ENCODE measurements at places on chromosomes 6 and 20.

GRCh38 chr20:31979713-31980426, 11.9 kb downstream of the XKR7 start:
- no peaks in the 10 kb centered on the region for H3K4me1 ChIP-seq
- H3K36me3 ChIP-seq = no peaks in the 10 kb centered on the region
- H3K27ac ChIP-seq = no peak overlapping the region
- DNase-seq = no peak

DNA sequence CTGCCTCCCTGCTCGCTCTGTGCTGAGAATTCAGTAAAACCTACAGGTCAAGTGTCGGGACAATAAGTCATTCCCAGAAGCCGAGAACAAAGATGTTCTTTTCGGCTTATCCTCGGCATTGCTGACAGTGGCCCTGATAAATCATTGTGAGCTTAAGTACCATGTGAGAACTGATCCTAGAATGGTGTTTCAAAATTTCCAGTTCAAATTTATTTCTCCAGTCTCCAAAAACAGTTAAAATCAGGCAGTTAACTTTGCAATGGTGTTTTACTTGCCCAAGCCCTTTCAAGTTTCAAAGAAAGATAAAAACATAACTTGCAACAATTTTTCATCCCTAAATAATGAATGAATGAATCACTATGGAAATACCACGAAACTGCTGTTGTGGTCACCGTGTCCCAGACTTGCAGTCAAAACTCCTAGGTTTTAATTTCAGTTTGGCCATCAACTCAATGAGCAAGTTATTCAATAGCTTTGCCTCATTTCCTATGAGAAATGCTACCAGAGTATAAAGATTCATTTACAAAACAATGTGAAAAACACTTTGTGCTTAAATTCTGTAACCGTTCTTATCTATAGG, 4.3 kb downstream of the ATP5F1E start:
- no peak overlapping the region for H3K4me3 ChIP-seq
- DNase-seq = no peak
- peaks cover 50% of the 10 kb centered on the region for H3K4me1 ChIP-seq
- H3K27me3 ChIP-seq = no peaks in the 10 kb centered on the region
- H3K27ac ChIP-seq = no peak overlapping the region

- peaks cover 26% of the 10 kb centered on the region for H3K36me3 ChIP-seq
- DNase-seq = peak; percentile 47
- H3K4me3 ChIP-seq = no peak overlapping the region
- no peak overlapping the region for H3K27ac ChIP-seq
- H3K27me3 ChIP-seq = no peaks in the 10 kb centered on the region
Observed at GRCh38 chr6:35415065-35415891, 36.9 kb upstream of the FANCE start.

DNA sequence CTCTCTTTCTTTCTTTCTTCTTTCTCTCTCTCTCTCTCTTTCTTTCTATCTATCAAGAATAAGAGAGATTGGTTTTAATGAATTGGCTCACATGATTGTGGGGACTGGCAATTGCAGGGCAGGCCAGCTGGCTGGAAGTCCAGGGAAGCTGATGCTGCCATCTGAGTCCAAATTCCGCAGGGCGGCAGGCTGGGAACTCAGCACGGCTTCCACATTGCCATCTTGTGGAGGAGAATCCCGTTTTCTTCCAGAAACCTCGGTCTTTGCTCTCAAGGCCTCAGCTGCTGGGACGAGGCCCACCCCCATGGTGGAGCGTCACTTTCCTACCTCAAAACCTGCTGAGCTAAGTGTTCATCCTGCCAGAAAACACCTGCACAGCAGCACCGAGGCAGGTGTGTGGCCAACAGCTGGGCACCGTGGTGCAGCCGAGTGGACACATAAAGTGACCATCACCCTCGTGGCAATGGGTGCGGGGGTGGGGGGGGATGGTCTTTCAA, 58.8 kb upstream of the SLCO4A1 start:
- H3K27me3 ChIP-seq = peaks cover 7% of the 10 kb centered on the region
- no peaks in the 10 kb centered on the region for H3K4me1 ChIP-seq
- DNase-seq = no peak
- H3K4me3 ChIP-seq = no peak overlapping the region
- H3K36me3 ChIP-seq = no peaks in the 10 kb centered on the region

- no peak overlapping the region for H3K4me3 ChIP-seq
- H3K27ac ChIP-seq = no peak overlapping the region
- no peak for DNase-seq
- H3K27me3 ChIP-seq = no peaks in the 10 kb centered on the region
- no peaks in the 10 kb centered on the region for H3K4me1 ChIP-seq
Observed at GRCh38 chr6:101826269-101826668, 432.8 kb downstream of the GRIK2 start.

DNA sequence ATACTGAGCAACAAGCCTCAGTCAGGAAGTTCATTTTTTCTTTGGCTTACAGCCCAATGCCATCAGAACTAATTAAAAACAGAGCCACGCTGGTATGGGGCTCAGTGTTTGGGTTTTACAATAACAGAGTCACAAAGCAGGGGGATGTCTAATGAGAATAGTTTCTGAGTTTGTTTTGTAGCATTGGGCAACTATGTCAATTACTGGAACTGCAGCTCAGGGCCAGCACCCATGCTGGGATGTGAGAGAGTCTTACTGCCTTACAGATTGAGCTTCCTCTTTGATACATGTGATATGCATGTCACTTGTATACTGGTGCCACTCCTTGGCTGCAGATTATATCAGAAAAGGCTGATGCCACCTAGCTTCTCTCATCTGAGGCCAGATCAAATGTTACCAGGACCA, 117.6 kb downstream of the TFAP2B start:
- H3K4me1 ChIP-seq = no peaks in the 10 kb centered on the region
- DNase-seq = no peak
- H3K4me3 ChIP-seq = no peak overlapping the region
- no peaks in the 10 kb centered on the region for H3K36me3 ChIP-seq
- no peaks in the 10 kb centered on the region for H3K27me3 ChIP-seq

- no peaks in the 10 kb centered on the region for H3K27me3 ChIP-seq
- H3K36me3 ChIP-seq = peaks cover 13% of the 10 kb centered on the region
- H3K27ac ChIP-seq = peak within 1 kb of the TSS; percentile 97
Observed at GRCh38 chr20:50931306-50932015, at the start of gene ADNP. Gene ADNP, minus strand, starts transcription at chr20:50931437. Its CDS starts 27,441 bp downstream, at chr20:50903996.

DNA sequence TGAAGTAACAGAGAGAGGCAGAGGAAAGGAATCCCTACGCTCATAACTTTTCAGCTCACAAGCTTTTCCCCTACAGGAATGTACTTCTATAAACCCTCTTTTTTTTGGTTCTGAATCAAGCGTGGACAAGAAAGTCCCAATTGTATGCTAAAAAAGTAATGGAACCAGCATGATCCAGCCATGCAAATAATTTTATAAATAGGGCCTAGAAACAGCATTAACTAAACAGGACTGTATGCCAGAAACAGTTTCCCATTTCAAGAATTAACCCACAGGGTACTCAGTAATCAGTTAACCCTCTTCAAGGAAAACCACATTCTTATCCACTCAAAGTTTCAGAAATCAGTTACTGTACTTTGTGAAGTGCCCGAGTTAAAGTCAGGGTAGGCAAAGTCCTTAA, 87.0 kb upstream of the HMGCLL1 start:
- no peaks in the 10 kb centered on the region for H3K36me3 ChIP-seq
- no peak for DNase-seq
- no peaks in the 10 kb centered on the region for H3K27me3 ChIP-seq
- no peaks in the 10 kb centered on the region for H3K4me1 ChIP-seq
- no peak overlapping the region for H3K27ac ChIP-seq

GRCh38 chr20:46975976-46976375, 81.3 kb downstream of the EYA2 start:
- H3K27ac ChIP-seq = no peak overlapping the region
- H3K36me3 ChIP-seq = no peaks in the 10 kb centered on the region
- peaks cover 4% of the 10 kb centered on the region for H3K27me3 ChIP-seq
- no peaks in the 10 kb centered on the region for H3K4me1 ChIP-seq
- DNase-seq = no peak
